ENCODE measurements at places on chromosomes 2 and 18.

DNA sequence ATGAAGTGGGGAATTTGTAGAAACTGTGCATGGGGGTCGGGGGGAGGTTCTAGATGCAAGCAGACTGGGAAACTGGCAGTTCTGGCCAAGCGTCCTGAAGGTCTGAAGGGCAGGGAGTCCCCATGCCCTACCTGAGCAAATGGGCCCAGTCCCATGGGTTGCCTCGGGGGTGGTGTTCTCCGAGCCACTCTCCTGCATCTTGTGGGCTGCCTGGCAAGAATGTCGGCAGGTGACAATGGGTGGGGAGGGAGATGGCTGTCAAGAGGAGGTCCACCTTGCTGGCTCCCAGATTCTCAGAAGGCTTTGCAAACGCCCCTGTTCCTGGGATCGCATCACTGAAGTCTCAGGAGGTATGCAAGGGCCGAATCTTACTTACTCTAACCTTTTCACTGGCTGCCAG, 21.3 kb downstream of the INHBB start:
- no peak for DNase-seq

- peak; percentile 22 for DNase-seq
Observed at GRCh38 chr2:144876013-144876412, 356.1 kb upstream of the ZEB2 start.

- DNase-seq = no peak
Observed at GRCh38 chr2:148305476-148305875, 284.6 kb downstream of the MBD5 start.

DNA sequence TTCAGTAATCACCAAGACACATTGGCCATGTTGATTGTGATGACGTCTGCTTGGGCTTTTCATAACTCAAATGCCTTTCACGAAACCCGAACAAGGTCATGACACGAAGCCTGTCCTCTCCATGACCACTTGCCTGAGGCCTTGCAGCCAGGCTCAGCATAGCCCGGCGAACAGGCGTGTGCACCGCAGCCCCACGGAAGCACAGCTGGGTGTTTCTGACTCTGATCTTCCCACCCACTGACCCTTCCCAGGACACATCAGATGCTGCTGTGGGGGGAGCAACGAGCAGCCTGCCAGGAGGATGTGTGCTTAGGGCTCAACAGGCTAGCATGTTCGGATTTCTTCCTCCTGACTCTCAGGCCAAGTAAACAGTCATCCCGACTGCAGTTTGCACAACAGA, 369.4 kb upstream of the SALL3 start:
- no peak for DNase-seq

- DNase-seq = no peak
Observed at GRCh38 chr18:35122586-35123224, 81.5 kb downstream of the MAPRE2 start.

- DNase-seq = no peak
Observed at GRCh38 chr2:232374356-232374755, 4.2 kb upstream of the ALPP start.

- DNase-seq = no peak
Observed at GRCh38 chr2:42858140-42859005, 66.0 kb upstream of the HAAO start.

Measured in astrocyte of the spinal cord (primary cell).